Thoracic aorta (tissue), 2 donors: ENCODE measurements at places on chromosomes 13 and 19.

GRCh38 chr13:90014038-90014437 is 1333.4 kb upstream of the MIR17HG start:
- no peak for DNase-seq

- no peak for DNase-seq
These were observed 3.9 kb upstream of the ZNF135 start for GRCh38 chr19:58054901-58055874.

DNA sequence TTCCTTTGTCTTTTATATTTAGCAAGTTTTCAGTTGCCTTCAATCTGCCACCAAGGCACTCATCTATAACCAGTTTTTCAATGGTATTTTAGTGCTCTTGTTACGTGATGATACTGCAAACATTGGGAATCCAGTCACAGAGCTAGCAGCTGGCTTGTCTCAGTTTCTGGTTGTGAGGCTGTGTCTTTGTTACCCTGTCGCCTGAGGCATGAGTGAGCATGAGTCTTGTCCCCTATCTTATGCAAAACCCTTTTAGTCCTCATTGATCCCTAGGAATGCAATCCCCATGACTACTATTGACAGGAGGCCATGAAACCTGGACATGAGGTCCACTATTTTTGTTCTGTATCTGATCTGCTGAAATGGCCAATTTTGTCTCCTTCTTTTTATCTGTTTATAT is 391.0 kb downstream of the LMO7 start:
- DNase-seq, result no peak

- DNase-seq, result no peak
These were observed 21.7 kb downstream of the ZNF613 start for GRCh38 chr19:51948975-51949374.

GRCh38 chr19:4284176-4284958 is 5.3 kb downstream of the SHD start:
- DNase-seq, result no peak

- no peak for DNase-seq
These were observed 130.9 kb downstream of the DPF1 start for GRCh38 chr19:38093154-38093553.

- DNase-seq, result no peak
These were observed at the start of gene CCDC8 for GRCh38 chr19:46413262-46414031. Gene CCDC8 (minus strand): TSS chr19:46413564. CDS start chr19:46412810, 754 bp downstream.

- DNase-seq, result no peak
These were observed 880.6 kb downstream of the UQCRFS1 start for GRCh38 chr19:28332351-28332750.

- peak; percentile 77 for DNase-seq
These were observed 7.3 kb downstream of the C19orf53 start for GRCh38 chr19:13781547-13781946.

DNA sequence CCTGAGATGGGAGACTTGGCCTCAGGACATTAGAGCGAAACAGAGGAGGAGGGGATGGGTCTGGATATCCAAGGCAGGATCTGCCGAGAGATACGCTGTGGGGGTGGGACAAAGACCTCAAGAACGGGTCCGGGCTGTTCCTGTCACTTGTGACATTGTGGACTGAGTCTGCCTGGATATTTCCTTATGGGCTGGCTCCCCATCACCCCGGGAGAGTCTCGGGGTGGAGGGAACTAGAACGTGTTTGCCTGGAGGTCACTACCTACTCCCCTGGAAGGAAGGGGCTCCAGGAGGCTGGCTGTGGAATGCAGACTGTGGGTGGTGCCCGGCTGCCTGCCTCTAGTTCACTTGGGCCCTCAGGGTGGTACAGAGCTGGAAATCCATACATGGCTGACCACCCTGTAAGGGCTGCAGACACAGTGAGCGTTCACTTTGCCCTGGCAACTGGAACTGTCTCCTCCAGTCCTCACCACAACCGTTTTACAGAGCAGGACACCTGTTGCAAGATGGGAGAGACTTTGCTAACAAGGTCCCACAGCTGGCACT is 26.4 kb downstream of the DNM2 start:
- no peak for DNase-seq
